Effector CD4-positive, alpha-beta T cell (primary cell): ENCODE measurements at places on chromosomes 12 and 14.

DNA sequence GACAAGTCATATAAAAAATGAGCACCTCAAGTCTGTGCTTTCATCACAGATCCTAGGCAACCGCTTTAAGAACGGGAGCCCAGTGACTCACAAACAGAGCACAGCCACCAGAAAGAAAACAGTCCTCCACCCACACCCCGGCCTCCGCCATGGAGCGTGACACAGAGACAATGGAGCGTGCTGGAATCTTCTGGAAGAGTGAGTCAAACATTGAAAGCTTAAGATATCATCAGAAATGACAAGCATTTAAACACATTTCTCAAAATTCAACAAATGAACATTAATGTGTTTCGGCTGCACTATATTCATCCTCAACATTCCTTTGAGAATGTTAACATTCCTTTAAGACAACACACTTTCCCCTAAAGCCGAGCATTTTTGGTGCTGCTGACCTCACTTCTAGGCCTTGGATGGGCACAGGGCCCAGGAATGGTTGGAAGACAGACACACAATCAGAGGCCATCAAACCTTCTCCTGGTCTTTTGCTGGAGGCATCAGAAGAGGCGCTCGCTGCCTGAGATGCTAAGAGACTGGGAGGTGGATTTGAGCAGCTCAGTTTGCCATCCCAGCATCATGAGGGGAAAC is 23.6 kb upstream of the TMEM132D start:
- no peak for DNase-seq

GRCh38 chr12:3743803-3744202 is 9.1 kb downstream of the CRACR2A start:
- no peak for DNase-seq

GRCh38 chr12:5102261-5102789 is 58.6 kb downstream of the KCNA5 start:
- no peak for DNase-seq

DNA sequence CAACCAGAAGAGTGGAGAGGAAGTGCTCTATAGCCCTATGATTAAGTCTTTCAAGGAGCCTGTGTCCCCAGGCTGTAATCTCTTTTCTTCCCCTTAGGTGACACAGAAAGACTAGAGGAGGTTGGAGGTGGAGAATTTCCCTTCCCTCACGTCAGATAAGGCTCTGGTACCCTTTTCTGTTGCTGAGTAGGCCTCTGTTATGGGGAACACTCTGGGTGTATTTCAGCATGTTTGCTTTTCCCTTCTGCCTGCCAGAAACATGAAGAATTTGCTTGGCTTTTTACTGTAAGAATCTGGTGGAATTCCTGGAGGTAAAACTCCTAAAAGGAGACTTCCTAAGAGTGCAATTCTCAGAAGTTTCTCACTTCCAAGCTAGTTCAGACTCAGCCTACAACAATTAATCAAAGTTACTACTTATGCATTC is 58.3 kb downstream of the SIX1 start:
- DNase-seq: no peak

DNA sequence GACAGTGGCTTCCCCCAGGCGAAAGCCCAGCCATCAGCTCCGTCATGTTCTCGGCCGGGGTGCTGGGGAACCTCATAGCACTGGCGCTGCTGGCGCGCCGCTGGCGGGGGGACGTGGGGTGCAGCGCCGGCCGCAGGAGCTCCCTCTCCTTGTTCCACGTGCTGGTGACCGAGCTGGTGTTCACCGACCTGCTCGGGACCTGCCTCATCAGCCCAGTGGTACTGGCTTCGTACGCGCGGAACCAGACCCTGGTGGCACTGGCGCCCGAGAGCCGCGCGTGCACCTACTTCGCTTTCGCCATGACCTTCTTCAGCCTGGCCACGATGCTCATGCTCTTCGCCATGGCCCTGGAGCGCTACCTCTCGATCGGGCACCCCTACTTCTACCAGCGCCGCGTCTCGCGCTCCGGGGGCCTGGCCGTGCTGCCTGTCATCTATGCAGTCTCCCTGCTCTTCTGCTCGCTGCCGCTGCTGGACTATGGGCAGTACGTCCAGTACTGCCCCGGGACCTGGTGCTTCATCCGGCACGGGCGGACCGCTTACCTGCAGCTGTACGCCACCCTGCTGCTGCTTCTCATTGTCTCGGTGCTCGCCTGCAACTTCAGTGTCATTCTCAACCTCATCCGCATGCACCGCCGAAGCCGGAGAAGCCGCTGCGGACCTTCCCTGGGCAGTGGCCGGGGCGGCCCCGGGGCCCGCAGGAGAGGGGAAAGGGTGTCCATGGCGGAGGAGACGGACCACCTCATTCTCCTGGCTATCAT is 663 bp downstream of the PTGER2 start:
- DNase-seq: peak; percentile 20
